ENCODE measurements at places on chromosomes 3 and 15.

DNA sequence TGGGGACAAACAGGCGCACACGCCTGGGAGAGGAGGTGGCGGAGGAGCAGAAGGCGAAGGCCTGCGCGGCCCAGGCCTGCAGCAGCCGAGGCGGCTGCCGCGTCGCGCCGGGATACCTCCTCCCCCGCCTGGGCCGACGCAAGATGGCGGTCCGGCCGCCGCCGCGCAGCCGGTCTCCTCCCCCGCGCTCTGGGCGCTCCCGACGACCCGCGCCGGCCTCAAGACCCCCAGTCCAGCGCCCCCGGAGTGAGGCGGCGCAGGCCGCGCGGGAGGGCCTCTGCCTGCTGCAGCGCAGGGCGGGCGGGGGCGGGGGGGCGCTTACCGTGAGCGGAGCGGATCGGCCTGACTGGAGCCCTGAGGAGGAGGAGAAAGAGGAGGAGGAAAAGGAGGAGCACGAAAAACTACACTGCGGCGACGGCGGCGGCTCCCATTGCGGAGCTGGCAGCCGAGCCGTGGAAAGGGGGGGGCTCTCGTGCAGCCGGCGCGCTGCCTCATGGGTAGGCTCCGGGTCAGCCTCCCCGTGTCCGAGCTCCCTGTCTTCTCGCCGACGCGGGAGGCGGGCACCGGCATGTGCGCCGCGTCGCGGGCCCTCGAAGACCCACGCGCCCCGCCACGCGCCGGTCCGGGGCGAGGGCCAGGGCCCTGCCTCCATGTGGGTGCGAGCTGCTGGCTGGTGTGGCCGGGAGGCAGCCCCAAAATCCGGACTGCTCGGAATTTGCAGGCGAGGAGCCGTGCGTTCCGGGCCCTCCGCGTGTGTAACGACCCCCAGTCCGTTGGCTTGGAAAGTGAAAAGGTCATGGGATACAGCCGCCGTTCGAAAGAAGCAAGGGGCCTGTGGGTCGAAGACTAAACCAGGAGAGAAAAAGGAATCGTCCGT is at the start of gene ZNF280D:
Gene ZNF280D, minus strand, starts transcription at position 374 of the 877 bp plus-strand sequence. CDS start 26,400 bp downstream, outside the sequence.
- DNase-seq, result peak; percentile 83

DNA sequence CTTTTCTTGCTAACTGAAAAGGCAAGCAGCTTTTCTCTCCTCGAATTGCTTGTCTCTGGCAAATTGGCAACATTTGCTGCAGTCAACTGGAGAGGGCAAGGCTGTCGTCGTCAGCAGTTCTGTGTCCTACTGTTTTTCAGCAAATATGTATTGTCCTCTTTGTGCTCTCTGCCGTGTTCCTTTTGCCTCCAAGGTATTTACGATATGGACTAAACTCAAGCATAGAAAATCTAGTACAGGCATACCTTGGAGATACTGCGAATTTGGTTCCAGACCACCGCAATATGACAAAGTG is 558 bp upstream of the SLC30A4 start:
- DNase-seq, result no peak

- no peak for DNase-seq
Observed at GRCh38 chr3:12301513-12301912, 12.6 kb downstream of the PPARG start.

- no peak for DNase-seq
Observed at GRCh38 chr15:68629519-68630210, 50.9 kb downstream of the CORO2B start.

GRCh38 chr3:187025254-187025655 is 94.9 kb downstream of the ST6GAL1 start:
- DNase-seq, result peak; percentile 69

DNA sequence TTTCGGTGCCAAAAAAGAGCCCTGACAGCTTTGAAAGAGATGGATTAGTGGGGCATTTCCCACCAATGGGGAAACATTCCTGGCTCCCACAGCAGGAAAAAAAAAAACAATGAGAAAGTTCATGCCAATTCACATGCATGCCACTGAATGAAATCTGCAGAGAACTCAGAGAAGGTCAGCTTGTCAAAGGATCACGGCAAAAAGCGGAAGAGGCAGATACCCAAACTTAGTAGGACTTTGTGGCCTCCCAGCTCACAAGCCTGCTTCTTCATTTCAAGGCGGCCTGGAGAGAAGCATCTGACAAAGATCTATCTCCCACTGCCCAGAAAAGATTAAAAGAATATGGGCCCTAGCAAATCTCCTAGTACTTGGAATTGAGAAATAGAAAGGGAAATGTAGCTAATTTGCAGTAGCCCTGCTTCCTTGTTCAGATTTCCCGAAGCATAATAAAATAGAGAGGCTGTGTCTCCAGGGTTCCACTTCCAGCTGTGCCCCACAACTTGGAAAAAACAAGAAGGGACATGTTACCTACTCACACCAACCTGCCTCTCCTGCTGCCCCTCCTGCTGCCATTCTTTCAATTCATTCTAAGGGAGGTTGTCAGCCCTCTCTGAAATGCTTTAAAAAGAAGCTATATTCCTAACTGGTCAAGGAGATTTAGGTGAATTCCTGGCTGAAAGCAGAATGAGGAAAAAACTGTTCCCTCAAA is 170.4 kb downstream of the FHIT start:
- DNase-seq, result no peak

DNA sequence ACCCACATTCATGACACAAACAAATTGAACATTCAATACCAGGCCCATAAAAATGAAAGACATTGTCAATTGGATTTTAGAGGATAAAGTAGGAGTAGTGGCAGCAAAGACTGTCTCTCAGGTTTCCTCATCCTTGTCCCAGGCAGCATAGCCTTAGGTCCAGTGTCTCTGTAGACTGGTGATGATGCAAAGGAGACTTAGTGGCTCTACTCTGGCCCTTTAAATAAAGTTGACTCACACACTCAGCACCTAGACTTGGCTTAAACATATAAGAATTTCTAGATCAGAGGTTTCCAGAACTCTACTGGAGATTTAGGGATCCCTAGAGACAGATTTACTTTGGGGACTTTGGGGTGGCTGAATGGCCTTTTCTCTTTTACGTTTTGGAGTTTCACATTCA is 166.6 kb downstream of the NR1D2 start:
- no peak for DNase-seq

- DNase-seq, result no peak
Observed at GRCh38 chr3:71585131-71585530, 1.6 kb upstream of the FOXP1 start.

DNA sequence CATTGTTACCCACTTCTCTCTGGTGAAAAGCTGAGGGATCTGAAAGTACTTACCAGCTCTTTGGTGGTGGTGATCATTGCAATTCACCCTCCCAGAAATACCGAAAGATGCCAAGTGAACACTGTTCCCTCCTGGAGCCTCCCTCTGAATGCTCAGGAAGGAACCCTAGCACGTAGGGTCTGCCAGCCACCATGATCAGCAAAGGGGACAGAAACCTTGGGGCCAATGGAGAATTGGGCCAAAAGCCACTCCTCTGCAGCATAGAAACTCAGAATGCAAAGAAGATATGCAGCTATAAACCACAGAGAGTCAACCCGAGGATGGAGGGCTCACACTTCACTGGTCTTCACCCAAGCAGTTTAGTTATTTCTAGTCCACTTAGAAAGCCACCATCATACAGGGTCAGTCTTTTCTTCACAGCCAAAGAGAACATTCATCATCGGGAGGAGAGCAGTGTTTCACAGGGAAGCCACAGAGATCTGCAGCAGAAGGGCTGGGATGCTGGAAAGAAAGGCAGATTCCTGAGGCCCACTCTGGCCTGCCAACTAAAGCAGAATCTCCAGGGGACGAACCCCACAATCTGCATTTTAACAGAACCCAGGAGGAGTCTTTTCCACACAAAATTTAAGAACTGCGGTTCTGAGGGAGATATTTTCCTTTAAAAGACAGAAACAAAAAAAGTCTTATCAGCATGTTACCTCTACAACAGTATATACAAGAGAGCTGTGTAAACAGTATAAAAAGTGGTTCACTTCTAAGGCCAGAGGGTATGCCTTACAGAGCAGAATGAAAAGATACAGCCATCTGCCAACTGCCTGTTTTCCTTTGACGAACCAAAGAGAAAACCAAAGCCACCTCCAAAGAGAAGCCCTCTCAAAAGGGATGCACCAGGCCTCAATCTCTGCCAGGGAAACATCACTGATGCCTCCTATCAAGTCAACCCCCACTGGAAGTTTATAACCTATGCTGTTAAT is 11.3 kb downstream of the TBC1D2B start:
- no peak for DNase-seq

DNA sequence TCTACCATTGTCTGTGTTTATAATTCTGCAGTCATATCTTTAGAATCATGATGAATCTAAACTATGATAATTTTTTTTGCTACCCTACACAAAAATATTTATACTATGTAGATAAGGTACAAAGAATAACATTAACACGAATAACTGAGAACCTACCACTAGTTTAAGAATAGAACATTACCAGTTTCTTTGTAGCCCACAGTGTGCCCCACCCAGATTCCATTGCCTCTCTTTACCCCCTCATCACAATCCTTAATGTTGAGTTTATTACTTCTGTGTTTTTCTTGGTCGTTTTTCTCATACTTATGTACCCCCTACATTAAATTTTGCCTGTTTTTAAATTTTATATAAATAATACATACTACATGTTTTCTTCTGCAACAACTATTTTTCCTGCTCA is 140.5 kb downstream of the BBX start:
- DNase-seq, result no peak
